CD4-positive, alpha-beta T cell treated with Interleukin-6 at 100 ng/mL for 8 hours (primary cell): ENCODE measurements at places on chromosomes 3 and 15.

DNA sequence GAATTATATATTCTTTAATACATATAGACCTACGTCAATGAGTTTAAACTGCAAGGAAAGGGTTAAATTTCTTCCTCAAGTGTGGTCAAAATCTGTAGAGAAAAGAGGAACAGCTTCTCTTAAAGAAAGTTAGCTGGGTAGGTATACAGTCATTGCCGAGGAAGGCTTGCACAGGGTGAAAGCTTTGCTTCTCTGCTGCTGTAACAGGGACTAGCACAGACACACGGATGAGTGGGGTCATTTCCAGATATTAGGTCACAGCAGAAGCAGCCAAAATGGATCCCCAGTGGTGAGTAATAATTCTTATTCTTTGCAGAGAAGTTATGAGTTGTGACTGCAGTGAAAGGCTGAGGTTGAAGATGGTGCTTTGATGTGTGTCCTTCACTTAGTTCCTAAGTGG, at the start of gene CD86:
Gene CD86 (plus strand): TSS at position 148 of the 400 bp plus-strand sequence. CDS start 128 bp downstream, at position 276.
- no peak for DNase-seq

- DNase-seq = no peak
Observed at GRCh38 chr3:20078194-20078714, 38.0 kb downstream of the KAT2B start.

DNA sequence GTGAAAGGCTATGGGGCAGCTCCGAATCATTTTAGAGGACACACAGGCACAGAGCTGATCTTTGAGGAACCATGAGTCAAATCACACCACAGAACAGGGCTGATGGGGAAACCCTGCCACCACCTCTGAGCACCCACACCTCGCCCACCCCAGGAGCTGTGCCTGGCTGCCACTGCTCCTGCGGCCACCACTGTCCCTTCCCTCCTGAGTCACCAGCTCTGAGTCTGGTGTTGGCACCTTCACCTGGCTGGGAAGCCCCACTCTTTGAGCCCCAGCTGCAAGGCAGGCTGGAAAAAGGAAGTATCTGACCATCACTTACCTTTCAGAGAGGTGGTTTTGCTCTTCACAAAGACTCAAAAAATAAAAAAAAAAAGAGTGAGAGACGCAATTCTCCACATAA, 63.6 kb upstream of the MEF2A start:
- no peak for DNase-seq

- DNase-seq = no peak
Observed at GRCh38 chr15:69951256-69951897, 146.3 kb downstream of the TLE3 start.

DNA sequence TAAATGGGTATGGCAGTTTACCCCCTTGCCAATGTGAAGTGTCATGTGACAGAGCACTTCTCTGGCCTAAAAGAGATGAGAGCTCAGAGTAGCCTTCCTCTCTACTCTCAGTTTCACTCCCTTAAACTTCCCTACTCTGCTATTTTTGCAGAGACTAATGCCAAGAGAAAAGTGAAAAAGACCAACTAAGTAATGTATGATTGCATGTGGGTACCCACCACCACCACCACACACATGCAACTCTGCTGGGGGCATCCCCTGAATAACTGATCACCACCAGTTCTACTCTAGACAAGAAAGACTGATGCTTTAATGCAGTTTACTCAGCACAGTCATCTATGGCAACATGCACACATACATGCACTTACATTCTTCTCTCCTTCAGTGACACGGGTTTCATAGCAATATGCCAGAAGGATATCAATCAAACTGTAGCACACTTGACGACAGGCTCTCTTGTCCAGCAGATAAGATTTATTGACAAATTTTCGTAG, 31.3 kb downstream of the SHQ1 start:
- DNase-seq = no peak

GRCh38 chr3:146709969-146710368, 104.8 kb upstream of the PLSCR5 start:
- no peak for DNase-seq

DNA sequence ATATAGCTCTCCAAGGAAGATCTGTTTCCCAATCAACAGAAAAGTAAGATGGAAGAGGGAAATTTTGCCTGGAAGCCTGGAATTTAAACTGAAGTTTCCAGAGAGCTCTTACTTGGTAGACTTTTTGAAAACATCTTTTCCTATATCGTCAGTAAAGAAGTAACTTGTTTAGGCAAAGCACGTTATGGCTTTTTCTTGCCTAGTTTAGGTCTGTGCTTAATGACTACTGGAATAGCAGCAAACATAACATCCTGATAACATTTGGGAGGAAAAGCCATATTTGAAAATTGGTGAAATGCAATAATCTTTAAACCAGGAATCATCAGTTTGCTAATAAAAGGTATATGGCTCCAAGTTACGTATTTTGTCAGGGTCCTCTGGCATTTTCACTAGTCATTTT, 160.4 kb upstream of the CGNL1 start:
- no peak for DNase-seq

DNA sequence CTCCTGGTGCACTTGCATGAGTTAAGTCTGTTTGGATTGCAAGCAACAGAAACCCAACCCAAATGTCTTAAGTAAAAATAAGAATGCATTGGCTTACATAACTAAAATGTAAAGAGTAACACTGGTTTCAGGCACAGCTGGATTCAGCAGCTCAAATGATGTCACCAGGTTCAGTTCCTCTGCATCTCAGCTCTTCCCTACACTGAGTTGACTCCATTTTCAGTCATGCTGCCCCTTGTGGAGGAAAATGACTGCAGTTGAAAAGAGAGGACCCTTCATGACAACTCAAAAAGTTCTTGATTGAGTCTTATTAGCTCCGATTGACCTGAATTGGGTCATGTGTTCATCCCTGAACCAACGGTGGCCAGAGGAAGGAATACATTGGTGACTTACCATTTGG, 138.5 kb upstream of the ABI3BP start:
- no peak for DNase-seq
